ENCODE measurements at places on chromosomes 12 and 14. TPM values are rescaled to one million over a fixed set of nuclear protein-coding genes. Genes with fewer than 3 reads are reported as not detected.

SYNJ2BP gene
- 16.2 TPM for total RNA-seq

CLEC4A gene
- total RNA-seq, result 3.5 TPM

MIPOL1 gene
- 38.8 TPM for total RNA-seq

DPPA3 gene
- not detected for total RNA-seq

KCNMB4 gene
- 7.1 TPM for total RNA-seq

Measured in testis (tissue), 5 donors.